ENCODE measurements at places on chromosomes 7 and 10.
A peak's percentile ranks its signal among the peaks of the same experiment; 100 is the strongest.

- no peak for DNase-seq
These were observed 156.4 kb upstream of the KLF14 start for GRCh38 chr7:130890176-130891020.

DNA sequence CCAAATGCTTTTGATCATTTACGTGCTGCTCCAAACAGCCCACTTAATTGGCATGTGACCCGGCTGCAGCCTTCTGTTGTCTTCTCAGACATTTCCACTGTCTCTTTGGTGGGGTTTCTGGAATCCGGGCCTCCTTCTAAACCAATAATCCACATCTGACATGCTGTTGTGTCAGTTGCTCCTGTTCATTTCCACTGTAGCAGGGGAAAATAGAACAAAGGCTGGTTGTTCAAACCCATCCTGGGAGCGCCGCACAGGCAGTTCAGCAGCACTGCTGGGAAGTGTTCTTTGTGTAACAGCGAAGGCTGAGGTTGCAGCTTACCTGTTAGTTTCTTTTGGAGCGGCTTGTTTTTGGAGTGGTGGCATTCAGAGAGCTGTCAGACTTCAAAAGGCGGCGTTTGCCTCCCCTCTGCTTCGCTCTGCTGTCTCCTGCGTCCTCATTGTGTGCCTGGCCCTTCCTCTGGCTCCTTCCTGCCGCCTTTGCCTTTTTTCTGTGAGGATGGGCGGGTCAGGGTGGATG, 149.4 kb downstream of the SNX10 start:
- DNase-seq: no peak

DNA sequence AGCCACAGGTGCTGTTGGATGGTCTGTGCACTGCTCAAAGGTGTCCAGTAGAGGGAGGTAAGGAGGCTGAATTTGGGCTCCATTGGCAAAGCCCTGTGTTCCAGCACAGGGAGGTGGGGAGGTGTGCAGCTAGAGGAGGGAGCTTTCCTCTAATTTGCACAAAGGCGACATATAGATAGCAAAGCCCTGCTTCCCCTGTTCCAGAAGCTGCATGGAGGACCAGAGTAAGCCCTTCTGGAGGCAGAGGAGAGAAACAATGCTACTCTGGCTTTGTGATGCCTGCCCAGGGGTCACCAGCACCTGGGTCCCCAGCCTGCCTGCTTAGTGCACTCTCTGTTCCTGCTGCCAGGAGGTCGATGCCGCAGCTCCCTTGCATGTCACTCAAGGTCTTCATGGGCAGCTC, 3.4 kb upstream of the ARHGAP22 start:
- DNase-seq: no peak

- no peak for DNase-seq
These were observed 25.2 kb upstream of the ITPRID1 start for GRCh38 chr7:31488562-31489203.

DNA sequence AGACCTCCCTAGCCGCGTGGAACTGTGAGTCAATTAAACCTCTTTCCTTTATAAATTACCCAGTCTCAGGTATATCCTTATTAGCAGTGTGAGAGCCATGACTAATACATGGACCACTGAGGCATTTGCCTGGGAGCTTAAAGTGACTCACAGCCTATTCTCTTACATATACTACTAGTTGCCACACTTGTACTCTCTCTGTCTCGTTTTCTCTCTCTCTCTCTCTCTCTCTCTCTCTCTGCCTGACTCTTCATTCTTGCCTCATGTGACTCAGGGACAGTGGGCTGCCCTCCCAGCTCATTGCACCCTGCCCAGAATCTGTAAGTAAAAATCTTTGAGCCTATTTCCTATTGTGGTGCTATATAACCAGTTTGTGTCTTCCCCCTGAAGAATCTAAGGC, 238.5 kb upstream of the MAGI2 start:
- no peak for DNase-seq

DNA sequence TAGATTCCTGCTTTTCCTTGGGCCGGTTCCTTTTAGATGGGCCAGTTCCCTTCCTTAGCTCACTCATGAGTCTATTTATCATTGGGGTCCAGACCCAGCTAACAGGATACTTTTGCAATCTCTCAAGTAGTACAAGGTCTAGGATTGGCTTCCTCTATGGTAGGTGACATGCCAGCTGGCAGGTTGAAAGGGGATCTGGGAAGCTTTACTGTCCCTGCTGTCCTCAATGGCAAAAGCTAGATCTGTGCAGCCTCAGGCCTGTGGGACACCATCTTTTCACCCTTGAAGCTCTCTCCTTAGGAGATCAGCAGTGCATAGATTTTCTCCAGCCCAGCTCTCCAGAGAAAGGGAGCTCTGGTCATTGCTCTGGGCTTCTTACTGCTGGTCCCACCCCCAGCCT, 96.4 kb downstream of the CUL2 start:
- DNase-seq: no peak

DNA sequence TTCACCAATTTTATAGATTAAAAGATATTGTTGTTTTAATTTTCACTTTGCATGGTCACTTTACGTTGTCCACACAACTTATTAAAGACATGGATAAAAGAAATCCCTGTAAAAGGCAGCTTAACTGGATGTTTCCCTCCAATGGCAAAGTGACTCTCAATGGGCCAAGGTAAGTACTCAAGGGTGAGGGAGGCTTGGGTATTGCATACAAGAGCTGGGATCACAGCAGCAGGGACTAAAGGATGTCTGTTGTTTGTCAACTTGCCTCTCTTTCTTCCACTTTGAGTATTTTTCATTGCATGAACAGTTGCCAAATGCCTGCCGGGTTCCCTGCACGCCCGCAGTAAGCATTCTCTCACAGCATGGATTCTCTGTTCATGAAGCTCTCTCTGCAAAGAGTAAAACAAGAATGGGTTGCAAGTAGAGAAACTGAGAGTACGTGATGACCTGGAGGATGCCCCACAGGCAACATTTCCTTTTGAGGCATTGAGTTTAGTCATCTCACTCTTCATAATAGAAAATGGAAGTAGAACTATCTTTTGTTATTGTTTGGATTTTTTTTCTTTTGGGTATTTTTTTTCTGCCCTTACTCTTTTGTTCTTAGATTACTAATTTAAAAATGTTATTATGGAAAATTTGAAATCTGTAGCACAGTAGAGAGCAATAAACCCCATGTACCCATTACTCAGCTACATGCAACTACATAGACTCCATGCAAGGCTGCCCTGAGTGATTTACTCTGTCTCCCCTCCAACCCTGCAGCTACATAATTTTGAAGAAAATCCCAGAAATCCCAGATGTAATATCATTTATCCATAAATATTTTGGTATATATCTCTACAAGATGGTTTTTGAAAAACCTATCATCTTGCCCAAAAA, 26.3 kb downstream of the GPR141 start:
- no peak for DNase-seq

DNA sequence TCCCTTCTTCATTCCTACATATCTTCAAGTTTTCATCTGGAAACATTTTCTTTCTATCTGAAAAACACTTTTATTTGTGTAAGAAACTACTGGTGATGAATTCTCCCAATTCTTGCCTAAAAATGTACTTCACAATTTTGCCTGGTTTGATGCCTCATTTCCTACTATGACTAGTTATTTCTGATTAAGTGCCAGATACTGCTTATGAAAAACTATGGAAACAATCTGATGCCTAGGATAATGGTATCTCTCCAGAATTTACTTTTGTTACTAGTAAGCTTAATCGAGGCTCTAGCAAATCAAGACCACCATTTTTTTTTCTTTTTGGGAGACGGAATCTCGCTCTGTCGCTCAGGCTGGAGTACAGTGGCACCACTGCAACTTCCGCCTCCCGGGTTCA, 31.3 kb downstream of the CACUL1 start:
- no peak for DNase-seq

DNA sequence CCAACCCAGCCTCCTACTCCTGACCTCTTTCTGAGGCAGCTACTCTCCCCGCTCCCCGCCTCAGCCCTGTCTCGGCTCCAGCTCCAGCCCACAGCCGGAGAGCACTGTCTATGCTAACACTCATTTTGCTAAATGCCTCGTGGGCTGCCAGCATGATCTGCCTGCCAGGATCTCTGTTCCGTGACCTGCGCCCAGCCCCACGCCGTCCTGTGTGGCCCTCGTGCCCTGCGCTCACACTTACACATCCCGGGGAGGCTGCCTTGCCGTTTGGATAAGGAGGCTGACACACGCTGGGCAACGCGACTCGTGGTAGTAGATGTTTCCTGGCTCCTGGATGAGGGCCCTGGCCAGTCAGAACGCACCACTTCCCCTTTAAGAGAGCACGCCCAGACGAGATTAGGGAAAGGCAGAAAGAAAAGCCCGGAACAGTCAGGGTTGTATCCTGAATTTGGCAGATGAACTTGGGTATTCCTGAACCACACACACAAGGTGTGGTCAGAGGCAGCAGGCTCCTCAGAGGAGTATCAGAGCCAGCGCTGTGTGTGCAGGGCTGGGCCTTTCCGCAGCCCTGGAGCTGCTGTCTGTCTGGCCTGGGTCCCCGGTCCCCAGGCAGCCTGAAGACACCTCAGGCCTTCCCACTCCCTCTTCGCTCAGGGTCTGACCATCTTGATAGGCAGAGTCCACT, 97.7 kb upstream of the EFCAB10 start:
- peak; percentile 72 for DNase-seq

GRCh38 chr10:79159141-79159651, 90.4 kb downstream of the ZMIZ1 start:
- no peak for DNase-seq

DNA sequence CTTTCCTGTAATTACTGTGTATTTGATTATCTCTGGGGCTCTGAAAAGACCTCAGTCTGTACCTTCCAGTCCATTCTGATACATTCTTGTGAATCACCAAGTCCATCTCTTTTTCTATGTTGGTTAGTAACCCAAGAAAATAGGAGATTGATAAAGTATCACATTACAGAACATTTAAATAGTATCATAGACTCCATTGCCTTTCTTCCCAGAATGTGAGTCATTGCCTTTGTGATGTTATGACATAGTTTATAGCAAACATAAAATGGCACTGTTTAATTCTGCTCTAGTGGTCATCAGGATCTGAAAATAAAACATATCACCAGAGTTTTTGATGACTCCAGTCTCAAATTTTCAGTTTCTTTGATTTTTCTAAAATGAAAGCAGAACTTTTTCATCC, 78.4 kb downstream of the NRG3 start:
- no peak for DNase-seq

- no peak for DNase-seq
These were observed 384.6 kb upstream of the ADARB2 start for GRCh38 chr10:2121929-2122328.

GRCh38 chr7:26724795-26725194, 139.6 kb downstream of the SKAP2 start:
- no peak for DNase-seq

DNA sequence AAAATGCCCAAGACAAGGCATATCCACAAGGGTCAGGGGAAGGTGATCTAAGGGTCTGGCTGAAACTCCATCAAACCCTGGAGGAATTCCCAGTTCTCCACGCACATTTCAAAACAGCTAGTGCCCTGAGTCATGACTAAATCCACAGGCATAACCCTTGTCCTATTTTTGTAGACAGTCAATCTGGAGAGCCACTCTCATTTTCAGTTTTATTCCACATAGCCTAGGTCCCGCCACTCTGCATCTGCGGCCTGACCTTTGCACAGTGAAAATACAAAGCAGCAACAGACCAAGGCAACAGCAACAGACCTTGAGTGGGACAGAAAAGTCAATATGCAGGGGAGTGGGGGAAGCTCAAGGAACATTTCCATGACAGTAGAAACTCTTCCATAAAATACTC, 201.4 kb upstream of the NPVF start:
- no peak for DNase-seq

DNA sequence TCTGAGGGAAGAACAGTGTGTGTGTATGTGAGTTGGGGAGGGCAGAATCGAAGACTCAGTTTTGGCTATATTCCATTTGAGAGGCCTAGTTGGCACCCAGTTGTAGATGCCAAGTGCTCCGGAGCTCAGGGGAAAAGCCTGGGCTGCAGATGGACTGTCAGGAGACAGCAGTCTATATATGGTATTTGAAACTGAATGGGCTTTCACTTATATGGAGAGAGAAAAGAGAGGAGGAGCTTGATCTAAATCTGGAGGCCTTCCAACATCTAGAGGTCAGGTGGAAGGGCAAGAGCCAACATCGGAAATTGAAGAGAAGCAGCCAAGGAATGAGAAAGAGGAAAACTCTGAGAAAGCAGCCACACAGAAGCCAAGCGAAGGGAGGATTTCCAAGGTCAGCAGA, 350.8 kb upstream of the BMPER start:
- no peak for DNase-seq

DNA sequence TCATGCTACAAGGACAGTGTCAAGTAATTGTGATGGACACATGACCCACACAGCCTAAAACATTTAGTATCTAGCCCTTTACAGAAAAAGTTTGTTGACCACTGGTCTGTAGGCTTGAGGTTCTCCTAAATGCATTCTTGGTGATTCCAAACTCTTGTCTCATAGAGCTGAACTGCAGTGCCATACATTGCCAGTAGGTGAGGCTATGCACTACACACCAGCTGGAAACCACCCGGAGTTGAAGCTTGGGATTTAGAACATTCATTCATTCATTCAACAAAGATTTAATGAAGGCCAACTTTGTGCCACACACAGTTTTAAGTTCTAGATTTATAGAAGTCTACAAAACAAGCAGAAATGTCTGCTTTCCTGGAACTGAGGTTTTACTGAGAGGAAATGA, 77.3 kb upstream of the TCF7L2 start:
- no peak for DNase-seq

- DNase-seq: peak; percentile 86
These were observed 56.6 kb downstream of the MPLKIP start for GRCh38 chr7:40077849-40078248.

DNA sequence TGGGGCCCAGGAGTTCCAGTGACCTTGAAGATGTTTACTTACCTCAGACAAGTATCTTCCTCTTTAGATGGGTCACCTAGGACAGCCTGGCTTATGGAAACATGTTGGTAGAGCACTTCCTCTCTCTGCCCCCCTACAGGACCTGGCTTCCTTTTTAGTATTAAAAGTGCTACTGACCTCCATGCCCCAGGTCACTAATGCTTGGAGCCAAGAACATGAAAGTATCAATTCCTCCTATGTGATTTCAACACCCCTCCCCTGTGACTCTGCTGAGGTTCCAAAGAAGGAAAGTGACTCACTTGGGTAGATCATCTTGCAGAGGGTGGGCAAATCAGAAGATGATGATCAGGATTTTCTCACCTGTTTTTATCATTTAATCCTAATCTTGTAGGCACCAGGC, 125.3 kb upstream of the CCDC6 start:
- no peak for DNase-seq

- DNase-seq: no peak
These were observed 295.2 kb downstream of the GATA3 start for GRCh38 chr10:8349610-8350249.

GRCh38 chr7:70159121-70159520, 560.8 kb downstream of the AUTS2 start:
- DNase-seq: no peak

GRCh38 chr7:117862378-117862777, 10.9 kb downstream of the CTTNBP2 start:
- DNase-seq: no peak

GRCh38 chr10:58516671-58517070, 4.0 kb downstream of the BICC1 start:
- DNase-seq: no peak

DNA sequence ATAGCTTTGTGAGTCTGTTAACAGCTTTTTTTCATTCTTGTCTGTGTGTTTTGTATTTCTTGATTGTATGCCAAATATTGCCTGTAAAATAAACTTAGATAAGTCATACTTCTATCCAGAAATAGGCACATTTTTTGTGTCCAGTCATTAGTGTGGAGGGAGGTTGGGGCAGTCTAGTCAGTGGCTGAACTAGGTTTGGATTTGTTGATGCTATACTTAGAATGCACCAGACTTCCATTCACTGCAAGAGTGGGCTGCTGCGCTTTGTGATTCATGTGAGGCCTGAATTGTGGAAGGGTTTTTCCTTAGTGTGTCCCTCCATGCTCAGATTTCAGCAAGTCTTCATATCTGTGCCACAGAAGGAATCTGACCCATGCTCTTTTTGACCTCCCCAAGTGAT, 50.0 kb downstream of the TRUB1 start:
- no peak for DNase-seq
